Stimulated activated CD4-positive, alpha-beta T cell treated with anti-CD3 and anti-CD28 coated beads, Interleukin-1b, Interleukin-23, amount 100 ng/mL, for 24 hours (primary cell): ENCODE measurements at places on chromosomes 3 and 15.

GRCh38 chr3:13708871-13709595 lies 160.1 kb downstream of the FBLN2 start:
- DNase-seq, result no peak

DNA sequence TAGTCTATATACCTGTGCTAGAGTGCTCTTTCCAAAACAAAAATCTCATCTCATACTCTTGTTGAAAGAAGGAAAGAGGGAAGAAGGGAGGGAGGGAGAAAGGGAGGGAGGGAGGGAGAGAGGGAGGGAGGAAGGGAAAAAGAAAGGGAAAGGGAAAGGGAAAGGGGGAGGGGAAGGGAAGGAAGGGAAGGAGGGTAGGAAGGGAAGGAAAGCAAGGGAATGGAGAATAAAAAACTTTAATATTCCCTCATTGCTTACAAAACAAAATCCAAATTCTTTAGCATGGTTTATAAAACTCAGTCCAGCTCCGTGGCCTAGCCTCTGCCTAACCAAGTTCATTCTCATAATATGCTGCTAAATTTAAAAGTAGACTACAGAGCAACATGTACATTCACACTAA lies 104.5 kb downstream of the ERC2 start:
- DNase-seq, result no peak

GRCh38 chr15:70802629-70803028 lies 39.3 kb upstream of the UACA start:
- no peak for DNase-seq

DNA sequence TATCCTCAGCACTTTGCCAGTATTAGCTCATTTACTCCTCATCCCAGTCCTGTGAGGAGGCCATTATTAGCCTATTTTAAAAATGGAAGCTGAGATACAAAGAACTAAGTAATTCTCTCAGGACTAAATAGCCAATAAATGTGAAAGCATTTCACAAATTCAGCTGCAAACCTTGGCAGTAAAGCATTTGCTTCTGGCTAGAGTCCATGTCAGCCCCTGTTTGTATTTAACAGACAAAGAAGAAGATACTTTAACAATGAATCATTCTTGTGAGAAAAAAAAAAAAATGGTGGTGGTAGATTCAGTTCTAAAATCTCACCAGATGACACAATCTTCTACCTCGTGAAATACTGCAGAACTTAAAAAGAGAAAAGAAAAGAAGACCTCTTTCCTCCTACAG lies 85.0 kb upstream of the CNTN6 start:
- no peak for DNase-seq

GRCh38 chr3:143875546-143875945 lies 27.3 kb upstream of the SLC9A9 start:
- no peak for DNase-seq
